Esophagus mucosa (tissue), 1 donor: ENCODE measurements at places on chromosomes 12 and 14.
A peak's percentile ranks its signal among the peaks of the same experiment; 100 is the strongest.

DNA sequence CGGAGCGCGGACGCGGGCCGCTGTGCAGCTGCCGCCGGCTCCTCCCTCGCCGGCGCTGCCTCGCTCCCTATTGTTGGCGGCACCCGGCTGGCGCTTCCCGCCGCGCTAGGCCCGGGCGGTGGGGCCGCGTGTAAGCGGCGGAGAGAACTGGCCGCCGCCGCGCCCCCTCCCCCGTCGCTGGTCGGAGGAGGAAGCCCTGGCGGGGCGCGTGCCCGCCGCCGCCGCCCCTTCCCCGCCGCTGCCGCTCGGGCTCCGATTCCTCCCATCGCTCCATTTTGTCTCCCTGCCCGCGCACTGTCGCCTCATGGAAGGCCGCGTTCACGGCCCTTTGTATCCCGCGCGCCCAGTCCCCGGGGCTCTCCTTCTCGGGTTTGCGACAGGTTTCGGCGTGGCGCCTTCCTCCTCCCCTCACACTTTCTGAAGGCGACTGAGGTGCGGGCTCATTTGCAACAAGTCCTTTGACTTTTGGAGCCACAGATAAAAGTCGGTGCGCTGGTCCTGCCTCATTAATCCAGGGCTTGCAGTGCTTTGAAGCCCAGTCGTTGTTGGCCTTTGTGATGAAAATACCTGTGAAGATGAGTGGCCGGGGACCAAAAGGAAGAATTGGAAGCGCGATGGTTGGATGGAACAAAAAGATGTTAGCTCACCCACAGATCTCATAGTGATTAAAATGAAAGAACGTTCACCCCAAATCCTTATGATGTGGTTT lies 707 bp downstream of the CPSF6 start:
- ATAC-seq = peak; percentile 59

DNA sequence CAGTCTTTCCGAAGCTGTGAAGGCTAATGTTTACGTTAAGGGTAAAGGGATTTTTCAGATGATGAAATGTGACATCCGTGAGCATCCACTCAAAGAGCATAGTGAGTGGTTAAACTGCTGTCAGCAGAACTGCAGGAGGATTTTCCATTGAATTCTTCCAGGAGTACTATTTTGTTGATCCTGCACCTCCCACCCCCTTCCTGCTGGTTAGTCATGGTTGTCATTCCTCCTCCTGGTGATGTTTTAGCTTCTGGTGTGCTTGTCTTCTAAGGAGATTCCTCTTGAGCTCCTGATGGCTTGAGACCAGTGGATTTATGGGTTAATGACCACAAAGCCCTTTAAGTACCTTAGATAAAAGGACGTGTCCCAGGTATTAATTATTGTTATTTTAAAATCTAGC lies 2.4 kb upstream of the GPRC5D start:
- ATAC-seq = no peak

DNA sequence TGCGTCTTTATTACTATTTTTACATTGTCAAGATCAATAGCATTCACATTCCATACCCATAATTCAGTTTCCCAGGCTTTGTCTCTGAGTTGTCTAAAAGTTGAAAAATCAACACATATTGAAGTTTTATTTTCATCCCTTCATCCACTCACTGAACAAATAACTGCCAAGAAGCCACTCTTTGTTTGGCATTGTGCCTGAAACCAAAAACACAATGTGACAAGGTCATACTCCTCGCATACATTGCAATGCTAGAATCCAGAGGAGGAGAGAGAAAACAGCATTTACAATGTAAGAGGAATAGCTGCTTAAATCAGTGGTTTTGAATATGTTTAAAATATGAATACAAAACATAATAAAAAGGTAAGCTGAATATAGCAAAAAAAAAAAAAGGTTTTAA lies 71.8 kb downstream of the CCDC60 start:
- no peak for ATAC-seq

DNA sequence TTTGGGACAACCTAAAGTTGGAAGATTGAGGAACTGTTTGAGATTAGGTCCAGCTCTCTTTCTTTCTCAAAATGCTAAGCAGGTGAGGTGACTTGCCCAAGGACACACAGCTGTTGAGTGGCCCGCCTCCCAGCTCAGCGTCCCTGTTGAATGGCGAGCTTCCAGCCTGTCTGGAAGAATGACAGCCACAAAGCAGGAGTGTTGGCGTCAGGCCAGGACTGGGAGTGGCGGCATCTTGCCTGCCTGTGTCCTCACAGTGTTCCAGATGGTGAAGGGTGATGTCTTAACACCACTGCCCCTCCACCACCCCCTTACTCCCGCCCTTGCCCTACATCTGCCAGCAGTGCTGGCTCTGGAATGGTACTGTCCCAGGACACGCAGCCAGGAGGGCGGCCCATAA lies 4.4 kb upstream of the CEBPE start:
- peak; percentile 16 for ATAC-seq

- no peak for ATAC-seq
These were observed 20.6 kb upstream of the CSRNP2 start for GRCh38 chr12:51103977-51104376.
